B cell (primary cell): ENCODE measurements at places on chromosomes 4 and X. TPM values are rescaled to one million over a fixed set of nuclear protein-coding genes. Genes with fewer than 3 reads are reported as not detected.

The IL21 gene
- not detected in 2 replicates for polyA plus RNA-seq

The IQCM gene
- not detected in 2 replicates for polyA plus RNA-seq

The HSPA4L gene
- not detected in 2 replicates for polyA plus RNA-seq

The PABPC4L gene
- not detected in 2 replicates for polyA plus RNA-seq

The NRK gene
- polyA plus RNA-seq, result not detected in 2 replicates

The TLR3 gene
- polyA plus RNA-seq, result not detected in 2 replicates

The MAGEA1 gene
- not detected in 2 replicates for polyA plus RNA-seq

The HMX1 gene
- not detected in 2 replicates for polyA plus RNA-seq

The SHOX gene
- not detected in 2 replicates for polyA plus RNA-seq

The FAAH2 gene
- 0.37 and 0.85 TPM in 2 replicates for polyA plus RNA-seq

The AFF2 gene
- polyA plus RNA-seq, result 0.06 and 0.20 TPM in 2 replicates

The EFNB1 gene
- 0.92 and 1.5 TPM in 2 replicates for polyA plus RNA-seq

The DUSP9 gene
- polyA plus RNA-seq, result not detected in 2 replicates

The F8 gene
- 0.69 and 0.86 TPM in 2 replicates for polyA plus RNA-seq

The MPP1 gene
- polyA plus RNA-seq, result 5.0 and 7.4 TPM in 2 replicates

The SLC49A3 gene
- polyA plus RNA-seq, result 1.3 and 2.0 TPM in 2 replicates

The NXF2B gene
- not detected in 2 replicates for polyA plus RNA-seq

The DKK2 gene
- not detected in 2 replicates for polyA plus RNA-seq

The F8A1 gene
- polyA plus RNA-seq, result 2.4 and 8.6 TPM in 2 replicates

The SUPT20HL1 gene
- polyA plus RNA-seq, result not detected in 2 replicates

The CENPVL1 gene
- polyA plus RNA-seq, result 0.07 TPM in 1 of 2 replicates, not detected in the other

The SRD5A3 gene
- 0.62 and 0.88 TPM in 2 replicates for polyA plus RNA-seq

The PSAPL1 gene
- polyA plus RNA-seq, result not detected in 2 replicates

The SSX2 gene
- not detected in 2 replicates for polyA plus RNA-seq

The TIGD4 gene
- polyA plus RNA-seq, result 0.04 and 0.06 TPM in 2 replicates

The IL2RG gene
- polyA plus RNA-seq, result 349 and 419 TPM in 2 replicates

The NAP1L2 gene
- 0.13 and 0.25 TPM in 2 replicates for polyA plus RNA-seq

The TKTL2 gene
- polyA plus RNA-seq, result 0.16 and 0.35 TPM in 2 replicates

The GABRE gene
- not detected in 2 replicates for polyA plus RNA-seq

The ASMT gene
- 0.63 and 1.2 TPM in 2 replicates for polyA plus RNA-seq

The MAGEA11 gene
- not detected in 2 replicates for polyA plus RNA-seq

The SPATA4 gene
- not detected in 2 replicates for polyA plus RNA-seq

The SLC6A14 gene
- polyA plus RNA-seq, result not detected in 2 replicates

The STK32B gene
- polyA plus RNA-seq, result 0.30 and 0.42 TPM in 2 replicates

The TCEAL4 gene
- 3.0 and 6.5 TPM in 2 replicates for polyA plus RNA-seq

The BBS12 gene
- polyA plus RNA-seq, result 0.25 and 0.27 TPM in 2 replicates

The WDR19 gene
- polyA plus RNA-seq, result 35.1 and 39.5 TPM in 2 replicates

The UGT2B11 gene
- not detected in 2 replicates for polyA plus RNA-seq

The SATL1 gene
- 0.04 TPM in 1 of 2 replicates, not detected in the other for polyA plus RNA-seq

The CT45A1 gene
- not detected in 2 replicates for polyA plus RNA-seq

The REELD1 gene
- polyA plus RNA-seq, result 2.8 and 7.8 TPM in 2 replicates

The SLC2A9 gene
- polyA plus RNA-seq, result 0.88 and 0.89 TPM in 2 replicates

The CCDC120 gene
- 5.7 and 7.6 TPM in 2 replicates for polyA plus RNA-seq

The XAGE2 gene
- polyA plus RNA-seq, result not detected in 2 replicates

The KLHL4 gene
- polyA plus RNA-seq, result not detected in 2 replicates

The PLAC1 gene
- not detected in 2 replicates for polyA plus RNA-seq

The OSTC gene
- polyA plus RNA-seq, result 33.3 and 33.8 TPM in 2 replicates

The PABPC5 gene
- polyA plus RNA-seq, result not detected in 2 replicates

The SOWAHB gene
- not detected in 2 replicates for polyA plus RNA-seq

The PDCL2 gene
- polyA plus RNA-seq, result not detected in 2 replicates

The RPA4 gene
- 0.31 and 0.40 TPM in 2 replicates for polyA plus RNA-seq

The CXorf51B gene
- not detected in 2 replicates for polyA plus RNA-seq

The FGF13 gene
- not detected in 2 replicates for polyA plus RNA-seq

The PRRG1 gene
- not detected in 2 replicates for polyA plus RNA-seq

The TRPC3 gene
- polyA plus RNA-seq, result not detected in 2 replicates

The SGMS2 gene
- polyA plus RNA-seq, result 0.04 and 0.12 TPM in 2 replicates
